ENCODE measurements at places on chromosomes 3 and 15.

- peak; percentile 31 for DNase-seq
These were observed 76.3 kb downstream of the XXYLT1 start for GRCh38 chr3:195194559-195195206.

DNA sequence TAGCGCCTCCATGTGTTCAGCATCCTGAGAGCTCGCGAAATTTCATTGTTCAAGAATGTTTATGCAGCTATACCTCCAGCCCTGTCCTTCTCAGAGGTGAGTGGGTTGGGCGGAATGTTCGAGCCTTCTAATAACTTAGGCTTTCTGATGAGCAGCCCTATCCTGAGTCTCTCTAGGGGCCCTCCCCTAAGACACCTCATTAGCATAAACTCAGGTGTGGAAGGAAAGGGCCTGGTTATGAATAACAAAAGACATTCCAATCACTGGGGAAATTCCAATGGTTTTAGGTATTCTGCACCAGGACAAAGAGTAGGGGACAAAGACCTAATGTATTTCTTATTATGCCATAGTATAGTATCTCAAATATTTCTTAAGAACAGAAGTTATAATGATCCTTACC is 138.1 kb upstream of the PDZRN3 start:
- no peak for DNase-seq

DNA sequence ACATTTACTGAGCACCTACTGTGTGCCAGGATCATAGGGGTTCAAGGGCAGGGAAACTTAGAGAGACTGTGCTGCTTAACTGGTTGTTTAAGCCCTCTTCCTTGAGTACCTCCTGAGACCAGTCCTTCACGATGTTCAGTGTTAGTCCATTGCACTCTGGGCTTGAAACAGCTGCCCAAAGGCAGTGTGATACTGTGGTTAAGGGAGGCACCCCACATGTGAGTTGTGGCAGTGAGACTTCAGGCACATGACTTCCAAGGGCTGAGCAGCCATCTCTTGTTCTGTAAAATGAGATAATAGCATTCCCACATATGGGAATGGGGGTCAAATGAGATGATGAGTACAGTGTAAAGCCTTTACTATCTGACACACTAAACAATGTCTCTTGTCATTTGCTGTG is 75.1 kb downstream of the LINGO1 start:
- no peak for DNase-seq

DNA sequence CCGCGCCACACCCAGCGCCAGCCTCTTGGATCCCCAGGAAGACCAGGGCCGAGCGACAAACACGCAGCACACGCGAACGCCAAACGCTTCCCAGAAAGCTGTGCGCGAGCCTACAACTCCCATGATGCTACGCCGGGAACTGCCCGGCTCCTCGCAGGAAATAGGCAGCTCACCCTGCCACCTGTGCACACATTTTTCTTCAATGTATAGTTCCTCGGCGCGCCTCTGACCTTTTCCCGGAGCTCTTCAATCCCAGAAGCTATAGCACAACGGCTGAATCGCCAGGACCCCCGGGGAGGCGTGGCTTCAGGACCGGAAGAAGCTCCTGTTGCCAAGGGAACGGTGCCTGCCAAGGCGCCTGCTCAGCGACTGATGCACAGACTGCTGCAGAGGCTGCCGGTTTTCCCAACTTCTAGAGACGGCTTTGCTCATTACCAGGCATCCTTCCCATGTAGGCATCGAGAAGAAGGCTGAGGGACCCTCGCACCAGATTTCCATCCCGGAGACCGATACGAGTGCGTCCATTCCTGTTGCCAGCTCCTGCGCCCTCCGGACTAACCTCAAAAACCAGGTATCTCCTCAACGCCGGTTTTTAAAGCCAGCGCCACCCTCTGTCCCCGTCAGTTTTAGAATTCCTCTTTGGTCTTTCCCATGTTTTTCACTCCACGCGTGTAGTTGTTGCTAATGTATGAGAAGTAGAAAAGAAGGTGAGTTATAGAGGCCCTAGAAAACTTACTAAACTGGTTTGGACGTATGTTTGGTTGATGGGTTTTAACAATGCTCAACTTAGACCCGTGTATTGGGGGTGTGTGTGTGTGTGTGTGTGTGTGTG is at the start of gene ARL6:
Gene ARL6 (plus strand): TSS at position 352 of the 832 bp plus-strand sequence. CDS start 3,350 bp downstream, outside the sequence.
- peak; percentile 88 for DNase-seq

GRCh38 chr3:60698117-60698516 is 553.1 kb downstream of the FHIT start:
- DNase-seq = no peak

All from EH (cell line).